ENCODE measurements at places on chromosomes 7 and 10.

GRCh38 chr10:116272440-116273283, at the start of gene GFRA1:
GFRA1 (minus strand) TSS chr10:116273206; CDS start chr10:116272029, 1,177 bp downstream.
- no peak for DNase-seq

DNA sequence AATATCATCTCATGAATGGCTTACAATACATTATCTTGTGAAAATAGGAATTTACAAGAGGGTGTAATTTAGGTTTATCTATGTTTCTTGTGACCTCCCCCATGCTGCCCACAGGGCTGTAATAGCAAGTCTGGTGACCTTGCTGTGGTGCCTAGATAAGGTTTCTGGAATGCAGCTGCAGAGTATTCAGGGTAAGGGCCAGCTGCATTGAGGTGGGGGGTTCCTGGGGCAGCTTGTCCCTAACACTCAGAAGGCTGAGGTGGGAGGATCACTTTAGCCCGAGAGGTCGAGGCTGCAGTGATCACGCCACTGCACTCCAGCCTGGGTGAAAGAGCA, 5.3 kb upstream of the DHTKD1 start:
- peak; percentile 95 for DNase-seq

DNA sequence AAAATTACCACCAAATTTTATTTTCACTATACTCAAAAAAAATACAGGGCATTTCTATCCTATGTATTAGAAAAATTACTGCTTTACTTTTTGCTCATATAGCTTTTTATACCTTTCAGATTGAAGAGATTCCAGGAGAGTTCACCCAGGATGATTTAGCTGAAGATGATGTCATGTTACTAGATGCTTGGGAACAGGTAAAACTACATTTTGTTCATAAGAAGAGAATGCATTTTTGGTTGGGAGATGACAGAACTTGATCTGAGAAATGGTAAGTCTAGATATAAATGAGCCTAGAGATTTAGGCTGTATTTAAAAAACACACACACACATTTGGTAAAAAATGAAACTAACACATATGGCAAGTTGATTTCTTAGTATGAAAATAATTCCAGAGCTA, 38.1 kb upstream of the ARL4A start:
- DNase-seq, result no peak

- DNase-seq, result peak; percentile 59
These were observed 16.8 kb upstream of the GPR15LG start for GRCh38 chr10:84156768-84157167.

DNA sequence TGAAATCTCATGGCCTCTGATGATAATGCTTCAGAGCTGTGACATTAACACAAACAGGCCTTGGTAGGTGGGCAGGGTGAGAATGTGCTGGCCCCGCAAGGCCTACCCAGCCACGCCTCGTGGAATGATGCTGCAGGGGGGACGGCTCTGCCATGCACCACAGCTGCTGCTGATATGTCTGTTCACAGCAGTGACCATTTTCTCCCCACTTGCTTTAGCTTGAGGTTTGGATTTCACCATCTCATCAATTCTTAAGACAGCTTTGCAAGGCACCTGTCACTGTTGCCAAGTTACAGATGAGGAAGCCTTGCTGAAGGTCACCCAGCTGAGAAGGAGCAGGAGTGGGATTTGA, 128.3 kb downstream of the PTPN20 start:
- no peak for DNase-seq

- DNase-seq, result no peak
These were observed 902.4 kb downstream of the LRMDA start for GRCh38 chr10:76333796-76334195.

- DNase-seq, result no peak
These were observed 353.2 kb upstream of the KLF6 start for GRCh38 chr10:4138146-4138721.

GRCh38 chr7:156975620-156976019, 26.1 kb downstream of the NOM1 start:
- DNase-seq, result no peak

DNA sequence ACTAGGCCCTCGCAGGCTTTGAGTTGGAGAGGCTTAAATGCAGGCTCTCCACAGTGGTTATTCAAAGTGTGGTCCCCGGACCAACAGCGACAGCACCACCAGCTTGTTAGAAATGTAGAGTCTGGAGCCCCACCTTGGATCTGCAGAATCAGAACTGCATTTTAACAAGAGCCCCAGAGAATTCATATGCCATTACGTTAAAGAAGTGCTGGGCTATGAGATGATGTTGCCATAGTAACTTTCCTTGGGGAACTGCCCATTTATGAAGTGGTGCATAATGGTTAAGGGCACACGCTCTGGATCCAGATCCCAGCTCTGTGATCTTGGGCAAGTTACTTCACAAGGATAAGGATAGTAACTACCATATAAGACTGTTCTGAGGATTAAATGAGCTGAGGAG, 48.9 kb downstream of the ZCCHC24 start:
- DNase-seq, result no peak
